ENCODE measurements at places on chromosomes 13 and 19.
A peak's percentile ranks its signal among the peaks of the same experiment; 100 is the strongest.

GRCh38 chr19:8109455-8109854 lies 39.9 kb downstream of the FBN3 start:
- DNase-seq = no peak

DNA sequence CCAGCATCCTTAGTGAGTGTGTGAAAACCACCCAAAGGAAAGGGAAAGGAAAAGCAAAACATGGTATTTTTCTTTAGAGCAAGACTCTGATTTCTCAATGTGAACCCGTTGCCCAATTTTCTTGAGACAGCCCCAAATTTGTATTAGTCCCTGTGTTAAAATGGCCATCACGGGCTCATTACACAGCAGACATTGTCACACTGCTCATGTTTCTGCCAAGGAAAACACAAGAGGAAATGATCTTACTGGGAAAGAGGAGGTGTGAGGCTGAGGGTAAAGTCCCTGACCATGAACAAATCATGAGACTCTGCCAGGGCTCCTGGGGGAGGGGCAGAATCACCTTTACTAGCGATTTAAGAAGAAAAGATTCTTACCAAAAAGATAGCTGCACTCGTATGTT lies 54.4 kb downstream of the FAM124A start:
- DNase-seq = no peak

DNA sequence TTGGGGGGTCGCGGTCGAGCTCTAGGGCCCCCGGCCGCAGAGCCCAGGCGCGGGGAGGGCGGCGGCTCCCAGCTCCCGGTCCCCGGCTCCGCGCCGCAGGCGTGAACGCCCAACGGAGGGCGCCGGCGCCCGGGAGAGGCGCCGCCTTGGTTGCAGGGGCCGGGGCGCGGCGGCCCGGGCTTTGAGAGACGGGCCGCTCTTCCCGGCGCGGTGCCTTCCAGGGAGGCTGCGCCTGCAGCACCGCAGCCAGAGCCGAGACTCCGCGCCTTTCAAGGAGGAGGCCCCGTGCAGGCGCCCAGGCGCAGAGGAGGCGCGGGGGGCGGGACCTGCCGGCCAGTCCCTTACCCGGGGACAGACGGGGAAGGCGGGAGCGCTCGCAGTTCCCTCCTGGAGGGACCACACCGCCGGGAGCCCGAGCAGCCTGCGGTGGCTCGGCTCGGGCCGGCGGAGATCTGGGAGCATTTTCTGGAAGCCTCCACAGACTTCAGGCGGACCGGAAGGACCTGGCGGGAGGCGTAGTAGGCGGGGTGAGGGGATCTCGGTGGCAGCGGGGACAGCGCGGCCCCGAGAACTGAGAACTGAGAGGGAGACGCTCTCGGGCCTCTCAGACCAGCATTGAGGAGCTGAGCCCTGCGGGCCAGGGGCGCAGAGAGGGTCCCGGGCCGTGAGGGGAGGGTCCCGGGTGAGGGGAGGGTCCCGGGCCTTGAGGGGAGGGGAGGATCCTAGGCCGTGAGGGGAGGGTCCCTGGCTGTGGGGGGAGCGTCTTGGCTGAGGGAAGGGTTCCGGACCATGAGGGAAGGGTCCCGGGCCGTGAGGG lies 25.5 kb upstream of the MCF2L start:
- peak; percentile 27 for DNase-seq

DNA sequence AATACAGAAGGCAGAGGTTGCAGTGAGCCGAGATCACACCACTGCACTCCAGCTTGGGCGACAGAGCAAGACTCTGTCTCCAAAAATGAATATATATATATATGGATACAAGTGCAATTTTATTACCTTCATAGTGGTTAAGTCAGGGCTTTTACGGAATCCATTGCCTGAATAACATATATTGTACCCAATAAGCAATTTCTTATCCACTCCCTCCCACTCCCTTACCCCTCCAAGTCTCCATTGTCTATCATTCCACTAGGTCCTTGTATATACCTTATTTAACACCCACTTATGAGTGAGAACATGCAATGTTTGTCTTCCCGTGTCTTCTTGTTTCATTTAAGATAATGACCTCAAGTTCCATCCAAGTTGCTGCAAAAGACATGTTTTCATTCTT lies 48.3 kb upstream of the AKAP11 start:
- no peak for DNase-seq

GRCh38 chr13:75861786-75862185 lies 225.7 kb downstream of the LMO7 start:
- DNase-seq = no peak

GRCh38 chr13:113951246-113951999 lies 22.5 kb downstream of the C13orf46 start:
- peak; percentile 53 for DNase-seq

DNA sequence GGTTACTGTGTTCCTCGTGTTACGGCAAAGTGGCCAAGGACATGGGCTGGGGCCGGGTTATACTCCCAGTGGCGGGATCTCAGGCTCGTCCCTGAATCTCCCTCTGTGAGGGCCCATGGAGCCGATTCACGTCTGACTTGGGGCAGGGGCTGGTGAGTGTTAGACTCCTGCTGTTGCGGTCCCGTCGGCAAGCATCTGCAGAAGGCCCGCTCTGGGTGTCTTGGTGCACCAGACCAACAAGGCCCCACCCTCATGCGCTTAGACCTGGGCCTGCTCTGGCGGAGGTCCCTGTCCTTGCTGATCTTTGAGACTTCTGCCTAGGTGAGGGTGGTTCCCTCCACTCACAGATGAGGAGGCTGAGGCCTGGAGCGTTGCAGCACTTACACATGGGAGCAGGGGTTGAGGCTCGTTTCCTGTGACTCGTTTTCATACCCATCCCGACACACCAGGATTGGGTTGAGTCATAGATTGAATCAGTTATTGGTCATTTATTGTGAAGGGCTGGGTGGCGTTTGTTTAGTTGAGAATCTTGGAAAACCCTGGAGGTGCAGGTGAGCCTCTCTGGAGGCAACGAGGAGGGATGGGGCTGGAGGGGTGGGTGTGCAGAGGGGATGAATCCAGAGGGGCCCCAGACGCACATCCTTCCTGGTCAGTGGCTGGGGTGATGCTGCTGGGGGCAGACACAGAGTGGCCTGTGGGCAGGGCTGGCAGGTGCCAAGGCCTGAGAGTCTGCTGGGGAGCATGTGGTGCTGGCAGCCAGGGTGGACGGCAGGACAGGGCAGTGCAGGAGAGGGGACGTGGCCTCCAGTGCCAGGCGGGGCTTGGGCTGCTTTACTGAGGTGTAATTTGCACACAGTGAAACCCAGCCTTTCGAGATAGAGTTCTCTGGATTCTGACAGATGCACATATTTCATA lies 4.6 kb downstream of the EPN1 start:
- DNase-seq = no peak
